ENCODE measurements at places on chromosomes 13 and 19.

- no peak for DNase-seq
Measured at GRCh38 chr13:112136095-112136494, 69.1 kb downstream of the SOX1 start.

GRCh38 chr19:40348961-40349507 is 539 bp downstream of the PLD3 start:
- DNase-seq, result no peak

DNA sequence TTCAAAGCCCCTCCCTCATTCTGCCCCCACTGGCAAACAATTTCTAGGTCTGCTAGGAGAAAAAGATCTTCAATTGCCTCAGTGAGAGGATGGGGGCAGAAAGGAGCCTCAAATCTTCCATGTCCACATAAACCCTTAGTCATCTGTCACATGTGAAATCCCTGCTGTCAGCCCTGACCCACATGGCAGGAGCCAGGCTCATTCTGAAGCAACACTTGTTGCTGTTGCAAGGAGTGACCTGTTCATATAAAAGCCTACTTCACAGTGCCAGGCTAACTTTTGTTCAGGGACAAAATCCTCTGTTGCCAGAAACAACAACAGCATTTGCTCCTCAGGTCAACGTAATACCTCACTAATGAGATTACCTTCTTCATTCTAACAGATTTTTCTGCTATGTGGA is 70.5 kb downstream of the IRS2 start:
- DNase-seq, result no peak

GRCh38 chr13:98405690-98406344 is 171.1 kb downstream of the STK24 start:
- DNase-seq, result no peak

DNA sequence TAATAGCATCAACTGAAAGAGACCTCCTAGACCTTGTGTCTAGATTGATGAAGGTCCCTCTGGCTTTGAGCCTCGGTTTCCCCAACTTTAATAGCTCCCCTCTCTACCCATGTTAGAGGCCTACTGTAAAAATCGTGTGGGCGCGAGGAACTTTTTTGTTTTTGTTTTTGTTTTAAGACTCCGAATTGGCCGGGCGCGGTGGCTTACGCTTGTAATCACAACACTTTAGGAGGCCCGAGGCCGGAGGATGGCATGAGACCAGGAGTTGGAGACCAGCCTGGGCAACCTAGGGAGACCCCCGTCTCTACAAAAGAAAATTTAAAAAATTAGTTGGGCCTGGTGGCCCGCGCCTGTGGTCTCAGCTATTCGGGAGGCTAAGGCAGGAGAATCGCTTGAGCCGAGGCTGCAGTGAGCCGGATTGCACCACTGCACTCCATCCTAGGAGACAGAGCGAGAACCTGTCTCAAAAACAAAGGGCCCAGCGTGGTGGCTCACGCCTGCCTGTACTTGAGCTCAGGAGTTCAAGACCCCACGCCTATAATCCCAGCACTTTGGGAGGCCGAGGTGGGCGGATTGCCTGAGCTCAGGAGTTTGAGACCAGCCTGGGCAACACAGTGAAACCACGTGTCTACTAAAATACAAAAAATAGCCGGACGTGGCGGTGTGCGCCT is 858 bp upstream of the PPP6R1 start:
- DNase-seq, result no peak

- DNase-seq, result no peak
Measured at GRCh38 chr19:39236527-39236926, 8.3 kb downstream of the IFNL3 start.

GRCh38 chr19:2482354-2483038 is 6.6 kb downstream of the GADD45B start:
- DNase-seq, result no peak

GRCh38 chr13:33033051-33033812 is 17.0 kb downstream of the KL start:
- DNase-seq, result no peak

Measured in mucosa of gallbladder (tissue), 1 donor.